ENCODE measurements at places on chromosomes 12 and 14.

DNA sequence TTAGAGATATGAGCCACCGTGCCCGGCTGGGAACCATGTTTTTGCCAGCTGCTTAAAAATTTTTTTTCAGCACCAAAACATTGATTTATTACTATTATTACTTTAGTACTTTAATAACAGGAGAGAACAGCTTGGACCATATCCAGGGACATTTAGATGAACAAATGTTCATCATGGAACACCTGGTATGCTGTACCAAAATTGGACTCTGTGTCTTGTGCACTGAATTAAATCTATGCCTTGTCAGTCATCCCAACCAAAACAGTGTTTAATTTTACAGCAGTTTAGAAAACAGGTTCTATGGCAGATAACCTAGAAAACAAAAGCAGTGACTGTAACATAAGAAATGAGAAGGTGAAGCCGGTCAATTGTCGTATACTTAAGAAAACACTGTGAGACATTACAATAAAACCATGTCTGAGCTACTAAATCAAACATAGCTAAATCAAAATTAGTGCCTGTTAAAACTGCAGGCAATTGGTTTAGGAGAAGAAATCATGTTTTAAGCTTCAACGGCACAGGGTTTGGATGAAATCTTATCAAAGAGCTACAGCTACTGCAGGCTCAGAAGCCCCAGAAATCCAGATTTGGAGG lies 58.2 kb upstream of the PYGL start:
- DNase-seq: no peak

GRCh38 chr12:3644104-3644503 lies 108.8 kb downstream of the CRACR2A start:
- DNase-seq: no peak

DNA sequence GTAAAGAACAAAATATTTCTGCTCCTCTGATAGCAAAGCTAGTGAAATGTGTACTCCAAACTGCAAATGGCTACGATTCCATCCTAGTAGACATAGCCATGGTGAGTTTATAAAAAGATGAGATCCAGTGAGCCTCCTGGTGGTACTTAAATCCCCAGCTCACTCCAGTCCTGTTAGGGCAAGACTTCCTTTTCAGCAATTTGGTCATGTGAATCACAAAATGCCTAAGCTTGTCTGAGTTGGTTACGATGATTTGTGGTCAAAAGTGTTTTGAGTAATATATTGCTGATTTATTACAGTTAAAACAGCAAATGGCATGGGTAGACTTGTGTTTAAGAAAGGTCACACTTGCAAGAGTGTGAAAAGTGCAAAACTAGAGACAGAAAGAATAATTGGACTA lies 102.7 kb upstream of the NAV3 start:
- DNase-seq: no peak

DNA sequence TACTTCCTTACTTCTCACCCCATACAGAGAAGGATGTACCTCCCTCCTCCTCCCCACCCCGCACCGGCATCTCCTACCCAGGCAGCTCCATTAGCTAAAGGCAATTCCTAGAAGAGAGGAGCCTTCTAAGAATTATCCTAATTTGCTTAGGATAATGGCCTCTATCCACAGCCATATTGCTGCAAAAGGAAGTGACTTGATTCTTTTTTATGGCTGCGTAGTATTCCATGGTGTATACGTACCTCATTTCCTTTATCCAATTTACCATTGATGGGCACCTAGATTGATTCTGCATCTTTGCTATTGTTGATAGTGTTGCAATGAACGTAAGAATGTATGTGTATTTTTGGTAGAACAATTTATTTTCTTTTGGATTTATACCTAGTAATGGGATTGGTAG lies 189.7 kb downstream of the PCNX1 start:
- no peak for DNase-seq

- no peak for DNase-seq
Observed at GRCh38 chr14:54116972-54117371, 160.3 kb upstream of the BMP4 start.

GRCh38 chr12:121857322-121858246 lies 1.1 kb downstream of the HPD start:
- no peak for DNase-seq

DNA sequence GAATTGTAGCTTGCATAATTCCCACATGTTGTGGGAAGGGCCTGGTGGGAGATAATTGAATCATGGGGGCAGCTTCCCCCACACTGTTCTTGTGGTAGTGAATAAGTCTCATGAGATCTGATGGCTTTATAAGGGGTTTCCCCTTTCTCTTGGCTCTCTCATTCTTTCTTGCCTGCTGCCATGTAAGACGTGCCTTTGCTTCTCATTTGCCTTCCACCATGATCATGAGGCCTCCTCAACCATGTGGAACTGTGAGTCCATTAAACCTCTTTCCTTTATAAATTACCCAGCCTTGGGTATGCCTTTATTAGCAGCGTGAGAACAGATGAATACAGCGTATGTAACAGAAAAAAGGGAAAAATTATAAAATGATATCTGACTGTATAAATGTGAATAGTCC lies 21.1 kb downstream of the C12orf71 start:
- DNase-seq: no peak

DNA sequence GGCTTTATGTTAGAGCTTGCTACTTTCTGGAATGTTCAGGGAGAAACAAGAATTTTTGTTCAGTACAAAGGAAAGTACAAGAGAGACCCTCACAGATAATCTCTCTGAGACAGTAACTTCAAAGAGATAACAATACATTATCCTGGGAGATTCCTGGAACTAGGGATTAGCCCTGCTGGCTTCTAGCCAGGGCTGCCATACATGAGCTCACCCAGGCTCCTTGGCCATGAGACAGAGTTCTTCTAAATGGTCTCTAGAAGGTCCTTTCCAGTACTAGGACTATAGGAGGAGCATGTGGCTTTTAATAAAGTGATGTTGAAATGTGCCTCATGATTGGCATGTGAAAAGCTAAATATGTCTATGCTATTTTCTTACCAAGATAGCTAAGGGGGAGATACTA lies 342.5 kb downstream of the EMP1 start:
- no peak for DNase-seq

DNA sequence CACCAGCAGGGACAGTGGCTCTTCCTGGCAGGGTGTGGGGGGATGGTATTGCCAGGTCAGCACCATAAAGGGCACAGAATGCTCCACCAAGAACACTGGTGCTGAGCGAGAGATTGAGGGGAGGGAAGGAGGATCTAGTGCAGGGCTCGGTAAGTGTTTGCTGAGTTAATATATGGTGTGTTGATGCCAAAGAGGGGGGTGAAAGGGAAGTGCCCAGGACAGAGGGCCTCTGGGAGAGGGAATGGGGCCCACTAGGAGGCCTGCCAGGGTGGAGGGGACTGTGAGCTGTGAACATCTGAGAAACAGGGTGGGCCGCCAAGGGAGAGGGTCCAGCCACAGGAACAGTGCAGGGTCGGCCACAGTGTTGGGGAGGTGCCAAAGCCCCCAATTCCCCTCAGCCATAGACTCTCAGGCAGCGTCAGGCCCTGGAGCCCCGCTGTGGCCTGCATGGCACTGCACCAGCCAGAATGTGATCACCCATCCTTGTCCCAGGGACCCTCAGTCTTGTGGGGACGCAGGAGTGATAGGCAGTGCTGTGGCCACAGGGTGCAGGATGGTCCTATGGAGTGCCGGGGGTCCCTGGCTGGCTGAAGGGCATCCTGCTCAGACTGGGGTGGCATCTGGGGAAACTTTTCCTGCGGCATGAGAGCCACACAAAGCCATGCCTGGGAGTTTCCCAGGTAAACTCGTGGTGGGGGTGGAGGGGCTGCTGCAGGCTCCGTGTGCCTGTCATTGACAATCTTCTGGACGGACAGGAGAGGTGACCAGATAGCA lies 11.9 kb downstream of the RIN3 start:
- DNase-seq: no peak

DNA sequence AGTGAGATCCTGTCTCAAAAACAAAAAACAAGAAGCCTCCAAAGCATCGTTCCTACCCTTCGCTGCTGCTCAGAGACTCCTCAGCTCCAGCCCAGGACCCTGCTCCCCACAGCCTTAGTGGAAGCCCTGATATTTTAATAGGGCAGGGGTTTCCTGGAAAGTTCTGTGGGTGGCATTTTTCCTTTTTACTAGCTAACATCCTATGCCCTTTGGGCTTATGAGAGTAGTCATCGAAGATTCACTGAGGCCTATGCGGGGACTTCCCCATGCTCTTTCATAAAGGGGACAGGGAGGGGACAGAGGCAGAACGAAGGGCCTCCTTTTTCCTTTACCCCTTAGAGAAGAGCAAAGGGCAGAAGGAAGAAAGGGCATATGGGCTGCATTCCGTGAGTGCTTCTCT lies 8.3 kb downstream of the LAG3 start:
- no peak for DNase-seq

GRCh38 chr12:75315518-75315917 lies 14.6 kb downstream of the CAPS2 start:
- no peak for DNase-seq

Data from stimulated activated CD4-positive, alpha-beta T cell treated with anti-CD3 and anti-CD28 coated beads, TNF-alpha, amount 100 ng/mL, for 24 hours (primary cell).